SJCRH30 (cell line): ENCODE measurements at places on chromosomes 11 and 22.
A peak's percentile ranks its signal among the peaks of the same experiment; 100 is the strongest.

DNA sequence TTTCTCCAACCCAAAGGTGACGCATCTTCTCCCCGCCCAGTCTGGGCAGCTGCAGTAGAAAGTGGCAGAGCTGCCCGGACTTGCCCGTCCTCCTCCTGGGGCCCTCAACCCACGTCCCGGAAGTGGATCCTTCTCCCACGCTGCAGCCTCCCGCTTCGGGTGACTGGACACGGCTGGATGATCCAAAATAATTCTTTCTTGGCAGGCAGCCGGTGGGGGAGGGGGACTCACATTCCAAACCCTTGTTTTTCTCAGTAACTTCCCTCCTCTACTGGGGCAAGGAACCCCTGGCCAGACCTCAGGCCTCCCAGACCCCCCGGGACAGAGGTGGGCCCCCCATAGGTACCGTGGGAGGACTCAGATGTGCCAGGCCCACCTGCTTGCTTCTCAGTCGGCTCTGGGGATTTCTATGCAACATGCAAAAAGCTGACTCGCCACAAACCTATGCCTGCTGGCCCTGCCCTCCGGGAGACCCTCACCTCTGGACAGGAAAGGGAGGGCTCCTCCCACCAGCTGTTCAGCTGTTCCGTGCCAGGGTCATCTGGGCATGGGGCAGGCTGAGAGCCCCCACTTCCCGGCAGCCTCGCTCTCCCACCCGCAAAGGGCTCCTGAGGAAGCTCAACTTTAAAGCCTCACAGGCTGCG is 1.4 kb downstream of the PLXNB2 start:
- DNase-seq = peak; percentile 99

DNA sequence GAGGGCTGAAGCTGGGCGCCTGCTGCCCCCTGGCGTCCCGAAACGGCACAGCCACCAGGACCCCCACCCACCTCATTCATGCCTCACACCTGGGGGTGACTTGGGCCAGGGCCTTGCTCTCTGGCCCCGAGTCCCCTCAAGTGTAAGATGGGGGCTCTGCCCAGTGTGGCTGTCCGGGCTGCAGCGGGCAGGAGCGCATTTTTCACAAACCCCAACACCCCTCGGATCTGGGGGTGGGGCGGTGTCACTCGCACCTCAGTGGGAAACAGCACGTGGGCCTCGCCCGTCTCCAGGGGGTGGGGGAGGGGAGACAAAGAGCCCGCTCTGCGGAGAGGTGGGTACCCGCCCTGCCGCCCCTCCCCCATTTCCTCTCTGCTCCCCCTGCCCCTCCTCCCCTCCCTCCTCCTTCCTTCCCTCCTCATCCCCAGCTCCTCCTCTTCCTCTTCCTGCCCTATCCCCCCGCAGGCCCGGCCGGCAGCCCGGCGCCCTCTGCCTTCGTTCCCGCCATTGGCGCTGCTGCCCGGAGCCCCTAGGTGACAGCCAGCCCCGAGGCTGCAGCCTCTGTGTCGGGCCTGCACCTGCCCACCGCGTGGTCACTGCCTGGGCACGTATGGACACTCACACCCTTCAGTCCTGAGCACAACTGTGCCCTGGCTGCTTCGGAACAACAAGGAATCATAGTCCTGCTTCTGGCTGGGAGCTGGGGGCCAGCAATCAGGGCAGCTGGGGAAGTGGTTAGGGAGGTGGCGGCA is 6.8 kb upstream of the CDKN1C start:
- DNase-seq = no peak

- no peak for DNase-seq
Observed at GRCh38 chr22:49155039-49155769, 672.5 kb downstream of the BRD1 start.

GRCh38 chr11:118108513-118108912 is 21.8 kb upstream of the SMIM35 start:
- DNase-seq = no peak

DNA sequence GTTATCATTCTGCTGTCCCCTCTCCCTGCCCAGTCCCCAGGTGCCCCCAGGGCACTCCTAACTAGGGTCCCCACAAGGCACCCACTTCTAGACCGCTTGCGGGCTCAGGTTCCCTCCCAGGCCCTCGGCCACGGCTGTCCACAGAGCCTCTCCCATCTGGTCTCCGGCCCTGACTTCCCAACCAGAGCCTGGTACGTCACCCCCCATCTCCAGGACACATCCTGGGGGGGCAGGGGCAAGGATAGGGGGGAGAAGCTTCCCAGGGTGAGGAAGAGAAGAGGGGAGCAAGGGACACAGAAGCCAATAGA is 457 bp downstream of the SSTR3 start:
- DNase-seq = no peak

DNA sequence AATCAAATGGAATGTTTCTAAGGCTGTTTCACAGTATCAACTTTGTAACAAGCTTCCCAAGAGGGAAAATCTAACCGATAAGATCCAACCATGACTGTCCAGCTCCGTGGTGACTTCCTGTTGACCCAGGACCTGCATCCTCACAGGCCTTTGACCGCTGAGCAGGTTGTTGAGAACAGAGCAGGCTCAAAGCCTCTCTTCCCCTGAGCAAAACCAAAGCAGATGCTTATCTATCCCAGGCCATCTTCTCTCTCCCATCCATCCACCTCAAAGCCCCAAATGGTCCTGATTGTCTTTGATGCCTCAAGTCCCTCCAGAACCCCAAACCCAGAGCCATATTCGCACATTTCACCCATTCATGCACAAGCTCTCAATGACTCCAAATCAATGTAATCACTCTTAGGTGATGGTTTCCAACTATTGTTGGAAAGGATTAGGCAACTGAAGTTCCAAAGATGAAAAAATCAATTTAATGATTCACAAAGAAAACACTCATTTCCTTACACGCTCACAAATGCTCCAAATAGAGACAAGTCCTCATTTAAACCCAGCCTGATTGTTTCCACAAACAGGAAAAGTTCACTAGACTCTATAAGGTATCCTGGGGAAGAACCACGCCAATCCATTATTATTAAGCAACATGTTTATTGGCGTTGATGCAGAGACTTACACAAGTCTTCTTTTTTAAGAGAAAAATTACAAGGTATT is 48.7 kb downstream of the C11orf58 start:
- DNase-seq = no peak

DNA sequence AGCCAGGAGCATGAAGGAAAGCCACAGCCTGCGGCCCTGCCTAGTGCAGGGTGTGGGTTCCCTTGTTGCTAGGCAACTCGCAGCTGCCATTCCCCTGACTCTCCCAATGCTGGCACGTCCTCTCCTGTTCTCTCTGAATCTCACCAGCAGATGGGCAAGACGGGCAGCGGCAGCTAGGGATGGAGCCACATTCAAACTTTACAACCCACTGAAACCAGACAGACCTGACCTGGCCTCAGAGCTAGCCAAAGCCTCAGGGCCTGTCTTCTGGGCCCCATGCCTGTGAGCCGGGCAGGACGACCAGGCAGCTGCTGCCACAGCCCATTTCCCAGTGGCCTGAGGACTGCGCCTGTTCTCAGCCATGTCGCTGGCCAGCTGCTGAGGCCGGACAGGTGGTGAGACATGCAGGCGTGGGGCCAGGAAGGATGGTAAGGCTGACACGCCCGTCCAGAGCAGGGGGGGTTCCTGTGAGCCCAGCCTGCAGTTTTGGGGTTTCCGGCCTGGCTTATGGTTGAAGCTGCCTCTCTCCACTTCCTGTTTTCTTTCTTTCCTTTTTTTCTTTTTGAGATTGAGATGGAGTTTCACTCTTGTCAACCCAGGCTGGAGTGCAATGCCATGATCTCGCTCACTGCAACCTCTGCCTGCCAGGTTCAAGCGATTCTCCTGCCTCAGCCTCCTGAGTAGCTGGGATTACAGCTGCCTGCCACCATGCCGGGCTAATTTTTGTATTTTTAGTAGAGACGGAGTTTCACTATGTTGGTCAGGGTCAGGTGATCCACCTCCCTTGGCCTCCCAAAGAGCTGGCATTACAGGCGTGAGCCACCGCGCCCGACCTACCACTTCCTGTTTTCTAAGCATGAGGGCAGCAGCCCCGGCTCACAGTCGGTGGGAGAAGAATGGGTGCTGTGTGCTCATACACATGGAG is 4.1 kb downstream of the SUN2 start:
- peak; percentile 95 for DNase-seq

DNA sequence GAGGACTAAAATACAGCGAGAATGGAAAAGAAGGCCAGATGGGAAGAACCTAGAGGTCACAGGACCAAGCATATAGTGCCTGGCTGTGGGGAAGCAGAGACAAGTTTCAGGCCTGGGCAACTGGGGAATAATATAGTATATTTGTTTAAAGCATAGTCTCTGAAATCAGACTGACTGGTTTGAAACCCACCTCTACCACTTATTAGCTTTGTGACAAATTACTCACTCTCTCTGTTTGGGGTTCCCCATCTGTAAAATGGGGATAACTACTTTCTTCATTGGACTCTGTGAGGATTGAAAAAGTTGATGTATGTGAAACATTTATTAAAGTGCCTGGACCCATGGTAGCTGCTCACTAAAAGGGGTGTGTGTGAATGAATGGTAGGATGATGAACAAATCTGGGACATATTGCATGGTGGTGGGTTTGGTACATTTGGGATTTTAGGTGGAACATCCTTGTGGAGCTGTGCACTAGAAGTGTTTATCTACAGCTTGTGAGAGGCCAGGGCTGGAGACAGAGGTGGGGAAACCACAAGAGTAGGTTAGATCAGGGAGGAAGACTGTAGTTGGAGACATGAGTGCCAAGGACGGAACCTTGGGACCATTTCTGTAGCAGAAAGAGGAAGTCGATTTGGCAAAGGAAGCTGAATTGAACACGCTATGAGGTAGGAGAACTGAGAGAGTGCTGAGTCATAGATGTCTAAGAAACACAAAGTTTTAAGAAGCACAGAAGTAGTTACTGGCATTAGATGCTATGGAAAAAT is 52.6 kb downstream of the SWAP70 start:
- DNase-seq = no peak

- no peak for DNase-seq
Observed at GRCh38 chr22:20520093-20520511, 12.7 kb downstream of the MED15 start.

DNA sequence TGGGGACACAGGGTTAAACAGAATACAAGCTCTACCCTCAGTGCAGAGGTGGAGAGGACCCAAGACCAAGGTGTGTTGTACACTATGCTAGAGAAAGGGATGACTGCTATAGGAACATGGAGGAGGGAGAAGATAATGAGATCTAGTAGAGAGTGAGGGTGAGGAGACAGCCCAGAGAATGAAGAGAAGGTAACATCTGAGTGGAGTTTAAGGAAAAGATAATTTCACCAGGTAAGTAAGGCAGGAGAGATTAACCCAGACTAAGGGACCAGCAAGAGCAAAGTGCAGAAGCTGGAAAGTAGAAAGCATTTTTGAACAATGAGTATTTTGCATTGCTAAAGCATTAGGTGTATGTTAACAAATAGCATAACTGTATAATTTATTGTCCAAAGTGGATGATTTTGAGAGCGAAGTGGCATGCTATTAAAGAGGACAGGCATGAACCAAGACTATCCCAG is 128.8 kb downstream of the RASSF10 start:
- no peak for DNase-seq

DNA sequence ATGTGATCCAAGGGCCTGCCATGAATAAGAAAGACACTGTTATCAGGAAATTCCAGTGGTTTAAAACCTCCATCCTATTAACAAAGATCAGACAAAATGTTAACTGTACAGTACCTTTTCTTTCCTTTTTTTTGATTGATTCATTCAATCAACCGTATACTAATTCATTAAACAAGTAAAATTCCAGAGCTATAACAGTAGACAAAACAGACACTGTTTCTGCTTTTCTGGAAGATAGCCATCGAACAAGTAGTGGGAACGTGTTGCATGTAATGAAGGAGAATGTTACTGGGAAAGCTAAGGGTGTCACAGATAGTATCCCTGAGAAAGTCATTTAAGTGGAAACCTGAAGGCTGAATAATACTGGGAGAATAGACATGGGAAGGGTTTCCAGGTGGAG is 73.7 kb upstream of the ALKBH3 start:
- no peak for DNase-seq

GRCh38 chr22:39494471-39495120 is 7.5 kb upstream of the MIEF1 start:
- DNase-seq = no peak

DNA sequence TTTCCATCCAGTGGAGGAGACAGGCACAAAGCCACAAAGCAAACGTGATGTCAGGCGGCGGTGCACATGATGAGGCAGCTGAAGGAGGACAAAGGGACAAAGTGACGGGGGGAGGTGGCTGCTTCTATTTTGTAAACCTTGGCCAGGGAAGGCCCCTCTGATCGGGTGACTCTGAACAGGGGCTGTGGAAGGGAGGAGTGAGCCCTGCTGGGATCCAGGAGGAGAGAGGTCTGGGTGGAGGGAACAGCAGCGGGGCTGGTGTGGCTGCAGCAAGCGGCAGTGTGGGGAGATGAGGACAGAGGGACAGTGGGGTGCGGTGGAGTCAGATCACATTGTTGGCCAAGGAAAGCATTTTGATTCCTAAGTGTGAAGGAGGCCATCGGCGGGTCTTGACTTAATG is 36.7 kb downstream of the SHISAL1 start:
- DNase-seq = no peak

DNA sequence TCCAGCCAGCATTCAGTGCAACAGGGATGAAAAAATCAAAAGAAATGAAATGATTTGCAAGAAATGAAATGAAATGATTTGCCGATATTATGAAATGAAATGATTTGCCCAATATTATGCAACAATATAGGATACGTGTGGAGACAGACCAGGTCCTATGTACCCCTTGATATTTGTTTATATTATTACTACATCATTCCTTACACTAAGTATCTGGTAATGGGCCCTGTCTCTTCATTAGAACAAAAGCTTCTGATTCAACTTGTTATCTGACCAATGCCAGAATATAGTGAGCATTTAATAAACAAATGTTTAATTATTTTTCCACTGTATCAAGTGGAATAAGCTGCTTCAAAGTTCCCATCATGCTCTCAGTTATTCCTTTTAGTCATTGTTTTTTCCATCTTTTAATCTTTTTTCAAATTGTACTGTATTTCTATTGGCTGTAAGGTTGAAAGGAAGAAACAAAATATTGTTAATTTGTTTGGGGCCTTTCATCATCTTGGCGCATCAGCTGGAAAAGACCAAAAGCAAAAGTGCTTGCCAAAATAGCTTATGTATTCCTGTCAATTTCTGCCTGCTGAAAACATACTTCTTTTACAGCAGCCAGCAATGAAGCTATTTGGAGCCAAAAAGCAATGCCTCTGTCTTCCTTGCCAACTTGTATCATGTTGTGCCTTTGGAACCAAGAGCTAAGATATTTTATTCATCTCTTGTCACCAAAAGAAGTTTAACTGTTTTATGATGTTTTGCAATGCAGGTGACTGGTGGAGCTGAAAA is 2314.9 kb downstream of the LRRC4C start:
- no peak for DNase-seq
